ENCODE measurements at places on chromosomes 5 and 9.

DNA sequence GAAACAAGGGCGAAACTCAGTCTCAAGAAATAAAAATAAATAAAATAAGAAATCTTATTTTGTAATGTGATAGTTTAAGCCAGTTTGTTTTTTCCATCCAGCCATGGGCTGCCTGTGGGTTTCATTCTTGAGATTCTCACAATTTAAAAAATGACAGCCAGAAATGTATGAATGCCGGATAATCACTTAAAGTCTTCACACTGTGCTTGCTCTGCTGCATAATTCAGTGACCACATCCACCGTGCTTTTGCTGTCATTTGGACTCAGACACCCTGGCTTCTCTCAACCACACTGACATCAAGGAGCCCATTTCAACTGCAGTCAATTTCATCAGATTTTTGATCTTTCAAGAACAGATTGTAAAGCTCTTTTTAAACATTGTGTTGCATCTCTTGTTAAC, 61.0 kb upstream of the DAPK1 start:
- DNase-seq: no peak

DNA sequence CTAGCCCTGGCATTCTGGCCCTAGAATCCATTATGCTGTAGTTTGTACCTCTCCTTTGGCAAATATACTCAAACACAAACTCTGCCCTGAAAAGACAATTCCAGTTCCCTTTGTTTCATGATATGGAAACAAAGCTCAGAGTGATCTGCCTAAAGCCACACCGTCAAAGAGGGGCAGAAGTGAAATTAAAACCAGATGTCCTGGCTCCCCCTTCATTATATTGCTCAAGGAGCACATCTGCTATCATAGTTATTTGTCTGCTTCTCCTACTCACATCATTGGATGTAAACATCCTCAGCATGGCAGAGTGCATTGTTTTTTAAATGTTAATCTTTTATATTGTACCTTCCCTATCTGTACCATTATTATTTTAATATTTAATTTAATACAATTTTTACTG, 266.7 kb upstream of the SMARCA2 start:
- DNase-seq: no peak

DNA sequence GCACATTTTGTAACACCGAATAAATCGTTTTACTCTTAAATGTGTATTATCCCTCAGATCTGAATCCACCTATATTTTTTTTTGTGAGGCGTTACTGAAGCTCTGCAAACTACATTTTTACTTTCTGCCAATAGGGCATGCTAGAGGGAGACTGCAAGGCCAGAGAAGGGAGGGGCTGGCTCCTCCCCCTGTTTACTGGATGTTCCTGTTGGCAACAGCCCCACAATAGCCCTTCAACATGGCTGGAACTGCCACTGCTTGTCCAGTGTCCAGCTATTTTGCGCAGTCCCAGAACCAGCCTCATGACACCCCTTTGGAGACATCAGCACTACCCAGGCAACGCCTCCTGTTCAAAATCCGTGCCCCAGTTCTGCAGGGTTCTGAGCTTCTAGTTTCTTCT, 85.4 kb upstream of the MIER3 start:
- DNase-seq: no peak

GRCh38 chr5:65928322-65928752, 2.0 kb downstream of the ERBIN start:
- DNase-seq: no peak

GRCh38 chr5:83817591-83817990, 96.9 kb upstream of the HAPLN1 start:
- no peak for DNase-seq

- DNase-seq: no peak
Measured at GRCh38 chr5:2303431-2304100, 420.8 kb upstream of the IRX4 start.

- DNase-seq: no peak
Measured at GRCh38 chr9:12797037-12797436, 22.2 kb downstream of the LURAP1L start.

- no peak for DNase-seq
Measured at GRCh38 chr5:142982821-142983200, 212.6 kb downstream of the ARHGAP26 start.

DNA sequence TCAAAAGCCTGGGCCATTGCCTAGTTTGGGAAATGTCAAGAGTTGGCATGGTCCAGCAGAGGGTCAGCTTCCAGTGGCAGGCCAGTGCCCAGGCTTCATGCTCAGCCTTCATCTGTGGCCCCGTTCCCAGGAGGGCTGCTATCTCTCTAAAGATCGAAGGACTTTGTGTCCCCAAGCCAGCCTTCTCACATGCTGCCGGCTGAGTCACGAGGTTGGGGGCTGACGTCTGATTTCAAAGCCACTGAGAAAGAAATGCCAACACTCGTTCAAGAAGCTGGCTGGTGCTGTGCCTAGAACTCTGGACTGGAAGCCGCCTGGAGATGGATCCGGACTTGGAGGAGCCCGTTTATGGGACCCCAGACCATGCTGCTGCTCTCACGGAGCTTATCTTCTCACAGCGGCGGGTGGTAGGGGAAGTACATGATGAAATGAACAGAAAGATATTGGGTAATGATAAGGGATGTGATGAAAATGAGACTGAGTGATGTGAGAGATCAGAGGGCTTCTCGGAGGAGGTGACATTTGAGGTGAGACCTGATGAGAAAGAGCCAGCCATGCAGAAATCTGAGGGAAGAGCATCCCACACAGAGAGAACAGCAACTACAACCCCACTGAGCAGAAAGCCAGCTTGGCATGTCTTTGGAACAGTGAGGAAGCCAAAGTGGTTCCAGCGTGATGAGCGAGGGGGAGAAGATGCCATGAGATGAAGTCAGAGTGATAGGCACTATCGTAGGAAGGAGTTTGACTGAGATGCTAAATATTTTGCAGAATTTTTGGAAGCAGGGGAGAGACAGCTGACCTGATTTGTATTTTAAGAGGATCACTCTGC, 54.9 kb upstream of the BOD1 start:
- no peak for DNase-seq

DNA sequence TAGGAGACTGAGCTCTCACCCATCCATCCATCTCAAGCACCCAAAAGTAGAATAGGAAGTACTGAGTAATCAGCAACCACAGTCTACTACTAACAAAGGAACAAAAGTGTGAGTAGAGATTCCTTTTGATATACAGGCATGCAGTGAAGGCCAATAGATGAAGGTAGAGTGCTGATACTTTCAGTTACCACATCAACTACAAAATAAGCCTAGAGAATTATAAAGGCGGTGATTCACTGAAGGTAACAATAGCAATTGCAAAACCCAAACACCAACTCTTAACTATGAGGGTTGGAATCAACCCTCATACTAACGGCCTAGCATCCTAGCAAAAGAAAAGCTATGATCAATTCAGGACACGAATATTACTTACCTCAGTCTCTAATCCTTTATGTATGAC, 992.6 kb downstream of the DNAH5 start:
- DNase-seq: no peak

DNA sequence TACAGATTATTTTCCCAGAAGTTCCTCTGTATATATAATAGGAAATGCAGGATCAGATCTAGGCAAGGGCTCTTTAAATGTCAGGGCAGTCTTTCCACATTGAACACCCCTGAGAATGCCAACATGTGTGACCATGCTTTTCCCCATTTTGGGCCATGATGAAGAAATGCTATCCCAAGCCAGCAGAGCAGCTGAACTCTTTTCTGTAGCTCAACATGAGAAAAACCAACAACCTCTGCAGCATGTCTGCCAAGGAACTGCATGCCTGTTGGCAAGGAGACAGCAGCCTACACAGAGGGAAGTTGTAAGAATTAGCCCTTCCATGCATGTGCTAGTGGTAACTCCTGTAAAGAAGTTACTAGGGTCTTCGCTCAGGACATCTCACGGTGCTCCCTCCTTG, 9.5 kb upstream of the IFNK start:
- no peak for DNase-seq

DNA sequence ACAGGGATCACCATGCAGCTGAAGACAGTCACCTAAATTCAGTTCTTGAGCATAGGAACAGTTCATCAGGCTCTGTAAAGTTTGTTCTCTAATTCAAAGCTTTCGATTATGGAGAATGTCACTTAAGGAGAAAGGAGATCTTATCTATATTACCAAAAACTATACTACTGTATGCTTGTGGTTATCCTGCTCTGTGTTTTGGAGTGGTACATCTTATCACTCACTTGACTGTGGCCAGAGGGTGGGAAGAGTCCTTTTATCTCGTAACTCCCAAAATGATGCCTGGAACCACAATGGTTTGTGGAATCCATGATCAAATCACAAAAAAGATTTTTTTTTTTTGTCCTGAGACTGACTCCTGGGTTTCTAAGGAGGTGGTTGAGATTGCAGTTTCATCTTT, 230.7 kb downstream of the COMMD10 start:
- DNase-seq: no peak

- no peak for DNase-seq
Measured at GRCh38 chr5:60980511-60980910, 35.5 kb downstream of the NDUFAF2 start.

DNA sequence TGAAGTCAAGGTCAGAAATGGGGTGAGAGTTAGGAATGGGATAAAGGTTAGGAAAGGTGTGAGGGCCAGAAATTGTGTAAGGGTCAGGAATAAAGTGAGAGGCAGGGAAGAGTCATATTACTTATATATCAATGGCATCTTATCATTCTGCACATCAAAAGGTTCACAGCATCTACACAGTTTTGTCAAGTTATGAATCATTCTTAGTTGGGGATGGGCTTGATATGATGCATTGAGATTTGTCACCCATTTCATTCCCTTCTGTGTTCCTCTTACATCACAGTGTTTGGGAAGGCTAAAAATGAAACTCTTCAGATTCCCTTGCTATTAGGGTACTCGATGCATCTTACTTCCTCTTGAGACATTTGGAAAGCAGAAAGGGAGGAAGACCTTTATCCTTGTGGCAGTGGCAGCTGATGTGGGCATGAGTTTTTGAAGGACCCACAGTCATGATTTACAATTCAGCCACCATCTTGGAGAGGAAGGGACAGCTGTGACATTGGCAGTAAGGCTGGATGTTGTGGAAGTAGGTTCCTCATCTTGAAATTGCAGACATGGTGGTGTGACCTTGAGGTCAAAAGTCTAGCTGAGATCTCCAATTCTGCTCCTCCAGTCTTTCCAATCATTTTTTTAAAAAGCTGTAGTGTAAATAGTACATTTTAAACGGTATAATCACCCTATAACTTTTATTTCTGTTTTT, 24.2 kb upstream of the NPR3 start:
- DNase-seq: no peak

GRCh38 chr9:124282442-124283227, 24.9 kb downstream of the NEK6 start:
- DNase-seq: no peak

- no peak for DNase-seq
Measured at GRCh38 chr5:35182910-35183535, 47.3 kb downstream of the PRLR start.

- DNase-seq: no peak
Measured at GRCh38 chr9:107216329-107216728, 66.8 kb upstream of the RAD23B start.

DNA sequence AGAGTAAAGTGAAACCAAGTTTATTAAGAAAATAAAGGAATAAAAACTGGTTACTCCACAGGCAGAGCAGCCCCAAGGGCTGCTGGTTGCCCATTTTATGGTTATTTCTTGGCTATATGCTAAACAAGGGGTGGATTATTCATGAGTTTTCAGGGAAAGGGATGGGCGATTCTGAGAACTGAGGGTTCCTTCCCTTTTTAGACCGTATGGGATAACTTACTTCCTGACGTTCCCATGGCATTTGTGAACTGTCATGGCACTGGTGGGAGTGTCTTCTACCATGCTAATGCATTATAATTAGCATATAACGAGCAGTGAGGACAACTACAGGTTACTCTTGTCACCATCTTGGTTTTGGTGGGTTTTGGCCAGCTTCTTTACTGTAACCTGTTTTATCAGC, 323.9 kb upstream of the PTGER4 start:
- DNase-seq: no peak

- DNase-seq: no peak
Measured at GRCh38 chr5:91841423-91841822, 458.3 kb upstream of the ARRDC3 start.

DNA sequence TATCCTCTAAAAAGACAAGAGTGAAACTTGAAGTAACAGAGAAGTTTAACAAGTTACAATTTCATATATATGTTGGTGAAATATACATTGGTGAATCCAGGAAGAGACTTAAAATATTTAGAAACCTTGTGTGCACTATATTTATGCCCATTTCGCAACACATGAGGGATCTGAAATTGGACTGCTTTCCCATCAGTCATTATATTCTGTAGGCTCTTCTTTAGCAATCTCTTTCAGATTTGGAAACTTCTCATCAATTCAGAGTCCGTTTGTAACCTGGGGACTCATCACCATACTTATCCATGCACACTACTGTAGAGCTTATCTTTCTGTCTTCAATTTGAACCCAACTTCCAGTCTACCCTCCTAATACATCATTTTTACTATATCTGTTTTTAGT, 2.1 kb downstream of the ITGA1 start:
- no peak for DNase-seq

DNA sequence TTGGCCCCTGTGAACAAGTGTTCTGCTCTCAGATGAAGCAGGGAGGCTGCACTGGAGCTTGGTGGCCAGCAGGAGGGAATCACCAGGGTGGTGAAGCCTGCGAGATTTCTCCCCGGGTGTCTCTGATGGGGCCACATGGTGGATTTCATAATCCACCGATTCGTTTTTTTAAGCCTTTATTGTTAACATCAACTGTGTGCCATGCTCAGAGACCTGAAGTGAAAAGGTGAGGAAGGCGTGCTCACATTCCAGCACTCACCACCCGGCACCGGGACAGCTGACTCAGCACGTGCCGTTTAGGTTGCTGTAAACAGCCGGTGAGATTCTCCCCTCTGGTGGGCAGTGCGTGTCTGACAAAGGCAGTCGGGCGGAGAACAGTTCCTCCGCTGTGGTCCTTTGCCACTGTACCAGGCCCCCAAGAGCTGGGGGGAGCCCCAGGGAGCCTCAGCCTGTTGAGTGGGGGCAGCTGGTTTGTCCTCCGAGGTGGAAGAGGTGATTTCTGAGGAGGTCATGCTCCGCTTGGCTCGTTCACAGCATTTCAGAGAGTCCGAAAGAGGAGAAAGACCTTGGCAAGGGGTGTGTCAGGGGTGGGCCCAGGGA, 12.7 kb upstream of the AHRR start:
- no peak for DNase-seq

GRCh38 chr9:34496149-34496712, 26.6 kb downstream of the ENHO start:
- no peak for DNase-seq
